Activated CD4-positive, alpha-beta T cell treated with anti-CD3 and anti-CD28 coated beads, Interleukin-2, amount 50 U/mL, for 24 hours (primary cell): ENCODE measurements at places on chromosomes 5 and 9.

- no peak for DNase-seq
These were observed 12.3 kb downstream of the CCNH start for GRCh38 chr5:87400305-87400899.

DNA sequence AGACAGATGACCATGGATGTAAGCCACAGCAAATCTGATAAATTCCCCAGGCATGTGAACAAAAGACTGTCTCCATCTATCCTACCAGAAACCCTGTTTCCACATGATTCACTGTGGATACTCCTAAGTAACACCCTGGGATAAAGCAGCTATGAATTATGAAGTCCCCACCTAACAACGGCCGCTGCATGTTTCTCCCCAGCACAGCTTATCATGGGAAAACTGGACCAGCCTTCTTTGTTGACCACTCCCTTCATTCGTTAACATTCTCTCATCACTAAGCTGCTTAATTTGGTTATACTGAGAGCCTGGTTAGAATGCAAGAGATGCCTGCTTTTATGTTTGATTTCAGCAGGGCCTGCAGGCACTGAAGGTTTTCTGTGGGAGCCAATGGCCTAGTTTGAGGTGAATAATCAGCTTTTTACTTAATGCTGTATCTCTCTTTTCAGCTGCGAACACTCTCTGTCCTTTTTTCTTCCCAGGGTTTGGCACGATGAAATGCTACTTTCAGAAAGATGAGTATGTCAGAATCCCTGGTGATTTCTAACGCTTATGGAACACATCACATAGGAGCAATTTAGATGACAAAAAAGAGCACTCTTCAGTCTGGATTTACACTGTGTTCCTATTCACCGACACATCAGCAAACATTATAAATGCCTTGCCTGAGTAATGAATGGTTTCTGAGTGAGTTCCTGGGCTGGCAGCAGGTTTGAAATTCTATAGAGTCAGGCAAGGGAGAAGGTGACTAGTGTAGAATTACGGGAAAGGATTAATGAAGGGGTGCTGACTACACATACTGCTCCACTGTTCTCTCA, 318.4 kb upstream of the ZNF608 start:
- DNase-seq: no peak

DNA sequence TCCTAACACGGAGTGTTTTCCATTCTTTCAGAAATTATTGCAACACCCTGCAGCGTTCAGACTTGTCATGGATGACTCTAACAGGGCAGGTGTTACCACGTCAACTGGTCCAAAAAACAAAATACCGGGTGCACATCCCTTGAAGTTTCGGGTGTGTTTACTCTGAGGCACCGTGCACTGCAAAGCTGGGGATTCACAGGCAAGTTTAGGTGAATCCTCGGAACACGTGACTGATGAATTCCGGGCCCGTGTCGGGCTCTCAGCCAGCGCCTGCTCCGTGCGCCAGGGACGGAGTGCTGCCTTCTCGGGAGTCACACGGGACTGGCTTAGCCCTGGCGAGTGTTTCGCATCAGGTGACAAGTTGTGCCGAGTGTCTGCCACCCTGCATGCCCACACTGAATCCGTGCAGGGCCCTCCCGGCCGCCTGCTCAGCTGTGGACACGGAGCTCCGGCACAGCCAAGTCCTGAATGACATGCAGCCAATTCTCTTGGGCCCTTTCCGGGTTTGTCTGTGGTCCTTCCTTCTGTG, 66.0 kb upstream of the IRX4 start:
- no peak for DNase-seq

DNA sequence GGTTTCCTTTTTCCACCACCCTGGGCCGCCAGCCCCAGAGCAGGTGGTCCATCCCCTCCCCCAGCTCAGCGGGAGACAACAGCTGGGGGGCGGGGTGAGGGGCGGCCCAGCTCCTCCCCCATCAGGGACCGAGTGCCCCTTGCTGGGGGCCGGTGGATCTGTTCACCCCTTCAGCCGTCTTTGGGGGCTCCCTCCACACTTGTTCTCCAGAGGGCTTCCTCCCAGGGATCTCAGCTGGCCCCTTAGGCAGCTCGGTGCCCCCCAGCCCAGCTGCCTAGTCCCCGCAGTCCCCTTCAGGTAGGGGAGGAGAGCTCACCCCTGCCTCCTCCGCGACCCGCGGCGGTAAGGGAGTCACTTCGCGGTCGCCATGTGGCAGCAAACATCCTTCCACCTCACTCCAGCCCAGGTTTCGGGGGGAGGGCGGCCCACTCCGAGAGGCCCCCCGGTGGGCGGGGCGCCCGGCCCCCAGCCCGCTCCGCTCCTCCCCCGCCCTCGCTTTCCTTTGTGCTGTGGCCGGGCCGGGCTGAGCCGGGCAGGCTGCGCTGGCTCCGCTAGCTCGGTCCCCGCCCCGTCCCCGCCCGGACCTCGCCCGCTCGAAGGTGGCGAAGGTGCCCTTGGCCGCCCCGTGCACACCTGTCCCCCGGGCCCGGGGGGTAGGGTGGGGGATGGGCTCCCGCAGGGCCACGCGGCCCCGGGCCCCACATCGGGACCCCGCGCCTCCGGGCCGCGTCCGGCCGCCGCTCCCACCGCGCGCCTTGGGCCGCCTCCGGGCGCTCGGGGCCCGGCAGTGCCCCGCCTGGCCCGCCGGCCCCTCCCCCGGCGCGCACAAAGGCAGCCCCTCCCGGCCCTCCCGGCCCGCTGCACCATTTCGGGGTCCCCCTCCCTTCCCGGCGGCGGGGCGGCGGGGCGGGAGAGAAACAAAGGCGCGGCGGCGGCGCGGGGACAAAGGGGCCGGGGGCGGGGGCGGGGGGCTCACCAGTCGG, 683 bp downstream of the DBN1 start:
- DNase-seq: no peak

GRCh38 chr9:131709771-131710431, 30.0 kb downstream of the RAPGEF1 start:
- DNase-seq: peak; percentile 20

DNA sequence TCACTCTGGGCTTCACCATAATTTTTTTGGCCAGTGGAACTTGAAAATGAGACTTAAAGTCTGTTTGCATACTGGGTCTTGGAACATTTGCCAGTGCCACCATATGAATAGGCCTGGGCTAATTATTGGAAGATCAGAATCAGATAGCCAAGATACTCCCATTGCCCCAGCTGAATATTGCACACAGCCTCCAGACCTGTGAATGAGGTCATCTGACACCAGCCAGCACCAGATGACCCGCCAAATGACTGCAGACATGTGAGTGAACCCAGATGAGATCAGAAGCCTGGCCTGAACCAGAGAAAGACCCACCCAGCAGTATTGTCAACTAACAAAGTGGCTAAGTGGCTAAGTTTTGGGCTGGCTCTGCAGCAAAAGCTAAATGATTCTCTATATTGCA, 220.5 kb upstream of the MPDZ start:
- no peak for DNase-seq

- DNase-seq: no peak
These were observed 71.7 kb upstream of the TBCA start for GRCh38 chr5:77847814-77848290.

GRCh38 chr5:119583684-119584083, 45.7 kb upstream of the FAM170A start:
- no peak for DNase-seq

DNA sequence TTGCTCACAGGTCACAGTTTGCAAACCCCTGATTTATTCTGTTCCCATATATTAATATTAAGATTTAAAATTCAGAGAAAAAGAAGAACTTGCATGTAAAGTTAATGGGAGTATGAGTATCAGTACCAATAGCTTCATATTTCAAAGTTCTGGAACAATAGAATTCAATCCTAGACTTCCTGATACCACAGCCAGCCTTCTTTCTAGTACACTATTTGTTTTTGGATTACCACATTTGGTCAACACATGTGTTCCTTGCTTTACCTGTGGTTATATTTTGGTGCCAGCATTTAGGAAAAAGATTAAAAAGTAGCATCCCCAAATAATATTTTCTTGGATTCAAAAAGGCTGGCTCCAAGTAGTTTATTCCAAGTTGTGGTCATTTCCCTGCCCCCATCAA, 49.5 kb downstream of the SPINK5 start:
- DNase-seq: no peak

- DNase-seq: no peak
These were observed 22.7 kb downstream of the AP3B1 start for GRCh38 chr5:78271766-78272165.

DNA sequence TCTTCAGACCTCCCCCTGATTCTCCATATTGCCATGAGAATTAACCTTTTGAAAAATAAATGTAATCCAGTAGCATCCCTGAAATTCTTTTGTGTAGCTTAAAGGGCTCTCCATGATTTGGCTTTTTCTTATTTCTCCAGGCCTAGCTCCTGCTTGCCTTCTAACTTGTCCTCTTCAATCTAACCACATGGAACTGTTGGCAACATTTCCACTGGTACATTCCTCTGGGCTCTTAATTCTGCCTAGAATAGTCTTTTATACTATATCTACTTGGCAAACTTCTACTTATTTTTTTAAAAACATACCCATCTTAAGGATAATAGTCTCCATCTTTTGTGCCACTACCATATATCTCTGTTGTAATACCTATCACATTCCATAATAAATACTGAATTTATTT, 54.1 kb downstream of the GNG10 start:
- DNase-seq: no peak

- DNase-seq: no peak
These were observed 283.0 kb upstream of the ITGA1 start for GRCh38 chr5:52504584-52505240.

- DNase-seq: no peak
These were observed 39.0 kb downstream of the ADAMTS12 start for GRCh38 chr5:33852837-33853236.

DNA sequence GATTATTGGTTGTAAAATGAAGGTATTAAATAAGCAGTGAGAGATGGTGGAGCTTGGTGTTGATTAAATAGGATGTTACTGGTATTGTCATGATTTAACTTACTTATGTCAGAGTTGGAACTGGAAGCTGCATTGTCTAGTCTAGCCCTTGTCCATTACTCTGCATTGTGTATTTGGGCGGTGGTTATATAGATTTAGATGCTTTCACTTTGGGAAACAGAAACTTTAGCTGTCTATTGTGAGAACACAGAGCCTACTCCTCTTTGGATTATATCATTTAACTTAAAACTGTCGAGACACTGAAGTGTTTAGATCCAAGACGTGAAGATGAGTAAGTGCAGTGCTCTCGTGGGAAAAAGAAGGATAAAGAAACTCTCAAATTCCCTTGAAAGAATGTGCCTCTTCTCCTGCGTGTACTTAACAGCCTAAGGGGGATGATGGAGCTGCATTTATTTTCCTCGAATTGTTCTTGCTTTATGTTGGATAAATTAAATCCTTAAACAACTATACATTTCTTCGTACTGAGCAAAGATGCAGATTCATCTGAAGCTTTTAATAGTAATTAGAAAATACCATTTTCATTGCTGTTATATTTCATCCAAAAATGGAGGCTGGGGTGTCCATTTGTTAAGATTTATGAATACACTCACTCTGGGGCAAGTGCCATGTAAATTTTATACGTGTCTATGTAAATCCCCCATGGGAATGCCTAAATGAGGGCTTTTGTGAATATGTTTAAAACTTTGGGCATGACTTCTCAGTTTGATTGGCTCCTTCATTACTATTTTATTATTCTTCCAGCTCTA, 21.6 kb downstream of the FBXL7 start:
- DNase-seq: no peak

DNA sequence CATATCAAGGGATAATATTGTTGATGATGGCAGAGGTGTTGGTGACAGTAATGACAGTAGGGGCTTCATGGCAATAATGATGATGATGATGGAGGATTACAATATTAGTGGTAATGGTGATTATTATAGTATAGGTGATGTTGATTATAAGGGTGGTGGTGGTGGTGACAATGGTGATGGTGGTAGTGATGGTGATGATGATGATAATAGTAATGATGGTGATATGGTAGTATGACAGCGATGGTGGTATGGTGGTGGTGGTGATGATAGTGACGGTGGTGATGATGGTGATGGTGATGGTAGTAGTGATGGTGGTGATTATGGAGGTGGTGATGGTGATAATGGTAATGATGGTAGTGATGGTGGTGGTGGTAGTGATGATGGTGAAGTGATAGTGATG, 13.6 kb downstream of the KCNIP1 start:
- DNase-seq: no peak

DNA sequence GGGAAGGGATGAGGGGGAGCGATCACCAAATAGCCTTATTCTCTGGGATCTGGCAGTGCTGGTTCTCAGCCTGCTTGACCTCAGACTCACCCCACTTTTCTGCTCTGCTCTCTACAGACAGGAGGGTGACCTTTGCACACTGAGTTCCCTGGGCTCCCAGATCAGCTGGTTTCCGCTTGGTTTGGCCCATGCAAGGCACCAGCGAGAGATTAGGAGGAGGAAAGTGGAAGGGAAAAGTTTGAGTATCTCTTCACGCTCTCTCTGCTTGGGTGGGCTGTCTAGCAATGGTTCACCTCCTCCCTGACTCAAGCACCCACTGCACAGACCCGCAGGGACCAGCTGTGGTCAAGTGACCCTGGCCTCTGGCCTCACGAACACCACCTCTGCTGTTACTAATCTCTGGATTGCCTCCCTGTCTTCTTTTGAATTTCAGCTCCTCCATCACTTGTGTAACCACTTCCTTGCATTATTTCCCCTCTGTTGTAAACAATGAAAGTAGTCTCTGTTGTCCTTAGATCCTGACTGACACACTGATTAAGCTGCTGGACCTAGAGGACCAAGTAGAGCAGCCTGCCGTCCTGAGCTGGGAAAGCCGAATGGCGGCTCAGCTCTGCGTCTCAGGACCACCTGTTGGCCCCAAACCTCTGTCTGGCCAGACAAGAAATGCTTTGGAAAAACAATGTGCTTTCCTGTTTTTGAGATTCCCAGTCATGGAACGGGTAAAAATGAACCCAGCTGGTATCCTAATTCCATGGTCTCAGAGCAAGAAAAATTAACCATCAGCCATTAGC, 186.6 kb downstream of the CRB2 start:
- no peak for DNase-seq

DNA sequence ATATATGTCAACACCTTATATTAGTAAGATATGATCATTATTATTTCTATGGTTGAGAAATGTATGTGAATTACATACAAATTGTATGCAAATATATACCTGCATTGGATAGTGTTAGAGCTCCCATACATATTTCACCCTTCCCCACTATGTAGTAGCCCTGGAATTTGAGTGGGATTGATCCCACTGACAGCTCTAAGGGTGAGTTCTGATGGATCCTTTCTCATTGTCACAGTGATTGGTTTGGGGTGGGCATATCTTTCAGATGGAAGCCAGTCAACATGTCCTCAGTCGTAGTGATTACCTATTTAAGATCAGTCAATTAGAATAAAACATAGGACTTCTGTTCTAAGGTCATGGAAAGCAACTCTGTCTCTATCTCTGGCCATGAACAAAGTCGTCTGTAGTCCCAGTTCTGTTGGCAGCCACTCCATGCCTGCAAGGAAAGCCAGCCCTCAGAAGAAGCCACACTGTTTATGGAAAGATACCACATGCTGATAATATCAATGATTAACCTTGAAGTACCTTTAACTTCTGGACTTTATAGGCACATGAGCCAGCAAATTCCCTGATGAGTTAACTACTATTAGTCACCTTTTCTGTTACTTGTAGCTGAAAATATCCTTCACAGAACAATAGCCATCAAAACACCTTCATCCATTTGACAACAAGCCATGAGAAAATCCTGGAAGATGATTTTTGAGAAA, 5.1 kb upstream of the CCDC192 start:
- DNase-seq: no peak
